ENCODE measurements at places on chromosomes 12 and 14. TPM values are rescaled to one million over a fixed set of nuclear protein-coding genes. Genes with fewer than 3 reads are reported as not detected.

DEGS2 gene
- total RNA-seq = 5.4 TPM

ZFYVE26 gene
- total RNA-seq = 5.7 TPM

FICD gene
- total RNA-seq = 8.8 TPM

TAS2R31 gene
- 1.7 TPM for total RNA-seq

ENDOU gene
- total RNA-seq = not detected

PPM1H gene
- total RNA-seq = 10.1 TPM

GLT1D1 gene
- total RNA-seq = 0.22 TPM

USP15 gene
- 16.7 TPM for total RNA-seq

MYO1H gene
- total RNA-seq = not detected

C1QL4 gene
- total RNA-seq = not detected

AICDA gene
- total RNA-seq = not detected

PZP gene
- 0.05 TPM for total RNA-seq

RD3L gene
- not detected for total RNA-seq

LALBA gene
- not detected for total RNA-seq

NEUROD4 gene
- total RNA-seq = not detected

APOF gene
- total RNA-seq = not detected

BDKRB2 gene
- 7.3 TPM for total RNA-seq

MEG3 gene
- total RNA-seq = 171 TPM

KCNA1 gene
- not detected for total RNA-seq

CLEC7A gene
- 1.2 TPM for total RNA-seq

PPP1R12A gene
- total RNA-seq = 19.7 TPM

PTPRR gene
- total RNA-seq = not detected

DLK1 gene
- total RNA-seq = 28.7 TPM

RHOF gene
- 3.6 TPM for total RNA-seq

NKX2-1 gene
- not detected for total RNA-seq

CYP27B1 gene
- total RNA-seq = 2.1 TPM

BHLHE41 gene
- 11.8 TPM for total RNA-seq

TRIM9 gene
- 0.37 TPM for total RNA-seq

TBX3 gene
- 1.1 TPM for total RNA-seq

OTUB2 gene
- 0.79 TPM for total RNA-seq

NACA gene
- total RNA-seq = 492 TPM

CLEC4C gene
- not detected for total RNA-seq

CACNA2D4 gene
- total RNA-seq = 3.1 TPM

CLEC9A gene
- 0.18 TPM for total RNA-seq

SPTB gene
- 3.4 TPM for total RNA-seq

B4GALNT3 gene
- total RNA-seq = 5.8 TPM

CPSF6 gene
- 28.8 TPM for total RNA-seq

MMP19 gene
- 0.97 TPM for total RNA-seq

ADAMTS20 gene
- total RNA-seq = not detected

NOVA1 gene
- total RNA-seq = 1.2 TPM

VSIG10 gene
- 11.3 TPM for total RNA-seq

LRP6 gene
- 28.3 TPM for total RNA-seq

DHRS2 gene
- total RNA-seq = 0.43 TPM

TTC9 gene
- total RNA-seq = 1.0 TPM

BCAT1 gene
- total RNA-seq = 74.1 TPM

KRT79 gene
- total RNA-seq = not detected

B4GALNT1 gene
- 0.23 TPM for total RNA-seq

CFAP251 gene
- 2.3 TPM for total RNA-seq

MANSC4 gene
- not detected for total RNA-seq

IPO4 gene
- total RNA-seq = 62.0 TPM

Data from pancreas (tissue), 10 donors.